ENCODE measurements at places on chromosomes 7 and 10.

- DNase-seq = no peak
Measured at GRCh38 chr7:80825499-80825898, 93.4 kb downstream of the SEMA3C start.

GRCh38 chr10:96448021-96448457, 65.7 kb downstream of the TLL2 start:
- no peak for DNase-seq

DNA sequence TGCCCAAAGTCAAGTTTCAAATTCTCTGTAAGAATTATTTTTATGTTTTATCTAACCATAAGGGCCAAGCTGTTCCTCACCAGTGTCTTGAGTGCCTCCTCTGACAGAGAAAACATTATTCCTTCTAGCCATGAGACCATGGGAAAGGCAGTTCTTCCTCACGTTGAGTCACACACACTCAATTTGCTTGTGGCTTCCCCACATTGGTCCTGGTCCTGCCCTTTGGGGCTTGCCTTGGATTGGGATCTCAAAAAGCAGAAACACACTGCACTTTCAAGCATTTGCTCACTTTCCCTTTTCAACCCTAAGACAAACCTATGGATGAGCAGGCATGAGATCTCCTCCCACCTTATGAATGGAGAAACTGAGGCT, 248.3 kb upstream of the IGFBP3 start:
- no peak for DNase-seq

DNA sequence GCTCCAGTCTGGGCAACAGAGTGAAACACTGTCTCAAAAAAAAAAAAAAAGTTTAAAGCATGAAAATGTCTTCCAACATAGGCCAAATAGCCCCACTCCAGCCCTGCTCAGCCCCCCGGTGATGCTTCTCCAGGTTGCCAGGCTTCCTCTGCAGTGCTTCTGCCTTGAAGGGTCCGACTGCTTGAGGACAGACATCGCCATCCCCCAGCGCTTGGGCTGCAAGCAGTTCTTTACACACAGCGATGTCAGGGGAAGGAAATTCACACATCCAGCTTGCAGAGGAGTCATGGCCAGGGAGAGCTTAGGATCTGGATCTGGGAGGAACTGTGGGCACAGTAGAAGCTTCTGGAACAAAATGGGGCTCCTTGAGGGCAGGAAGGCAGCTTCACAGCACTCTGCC, 26.9 kb downstream of the LYZL1 start:
- no peak for DNase-seq

DNA sequence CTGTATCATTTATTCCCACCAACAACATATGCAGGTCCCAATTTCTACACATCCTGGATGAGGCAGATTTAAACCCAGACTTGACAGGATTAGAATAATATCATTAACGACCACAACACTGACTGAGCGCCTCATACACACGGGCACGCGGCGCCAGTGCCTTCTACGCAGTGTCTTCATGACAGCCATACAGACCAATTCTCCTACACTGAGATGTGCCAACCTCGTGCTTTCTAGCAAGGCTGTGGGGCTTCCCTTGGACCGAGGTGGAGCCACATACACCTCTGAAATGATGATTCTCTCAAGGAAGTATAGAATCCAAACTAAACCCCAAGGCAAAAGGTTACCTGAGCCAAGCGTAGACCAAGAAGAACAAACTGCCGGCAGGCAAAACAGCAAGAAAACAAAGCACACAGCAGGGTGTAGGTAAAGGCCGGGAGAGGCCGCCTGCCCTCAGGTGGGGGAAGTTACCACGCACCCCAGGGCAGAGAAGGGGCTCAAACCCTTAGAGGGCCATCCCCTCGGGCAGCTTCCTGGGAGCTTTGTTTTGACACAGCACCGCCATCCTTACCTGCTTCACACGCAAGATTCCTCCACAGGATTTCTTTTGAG, 75.8 kb downstream of the DLG5 start:
- DNase-seq = no peak

GRCh38 chr7:33757563-33758165, 147.7 kb upstream of the BMPER start:
- peak; percentile 22 for DNase-seq

DNA sequence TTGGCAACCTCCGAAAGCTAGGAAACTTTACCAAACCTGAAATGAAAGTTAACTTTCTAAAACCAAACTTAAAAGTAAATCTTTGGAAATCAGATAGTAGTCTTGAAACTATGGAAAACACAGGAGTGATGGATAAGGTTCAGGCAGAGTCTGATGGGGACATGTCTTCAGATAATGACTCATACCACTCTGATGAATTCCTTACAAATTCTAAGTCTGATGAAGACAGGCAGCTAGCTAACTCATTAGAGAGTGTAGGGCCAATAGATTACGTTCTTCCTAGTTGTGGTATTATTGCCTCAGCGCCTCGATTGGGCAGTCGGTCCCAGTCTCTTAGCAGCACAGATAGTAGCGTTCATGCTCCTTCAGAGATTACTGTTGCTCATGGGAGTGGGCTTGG, 45.9 kb downstream of the MCMBP start:
- no peak for DNase-seq

All from Panc1 (cell line).